ENCODE measurements at places on chromosomes 1 and 21.

- H3K27me3 ChIP-seq, result no peaks in the 10 kb centered on the region
- DNase-seq, result no peak
- H3K36me3 ChIP-seq, result no peaks in the 10 kb centered on the region
- H3K4me3 ChIP-seq, result no peak overlapping the region
- H3K4me1 ChIP-seq, result no peaks in the 10 kb centered on the region
Observed at GRCh38 chr21:33670076-33670978, 28.0 kb downstream of the ITSN1 start.

- peaks cover 14% of the 10 kb centered on the region for H3K27me3 ChIP-seq
- H3K4me3 ChIP-seq, result no peak overlapping the region
- DNase-seq, result no peak
- no peak overlapping the region for H3K27ac ChIP-seq
- H3K36me3 ChIP-seq, result no peaks in the 10 kb centered on the region
Observed at GRCh38 chr1:101587741-101588140, 350.9 kb downstream of the S1PR1 start.

DNA sequence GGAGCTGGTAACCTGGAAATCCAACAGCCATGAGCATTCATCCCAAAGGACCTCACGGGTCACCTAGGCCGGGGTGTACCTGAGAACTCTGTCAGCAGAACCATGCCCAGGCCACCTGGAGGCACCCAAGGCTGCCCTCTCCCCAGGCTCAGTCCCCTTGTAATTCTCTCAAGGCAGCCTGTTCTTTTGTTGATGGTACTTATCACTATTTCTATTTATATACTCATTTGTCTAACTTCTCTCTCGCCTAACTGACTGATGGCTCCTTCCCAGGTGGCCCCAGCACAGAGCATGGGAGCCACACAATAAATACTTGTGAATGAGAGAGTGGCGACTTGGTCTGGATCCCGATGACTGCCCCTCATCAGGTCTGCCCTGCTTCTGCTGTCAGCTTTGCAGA lies 16.7 kb downstream of the CASP9 start:
- no peak overlapping the region for H3K27ac ChIP-seq
- H3K27me3 ChIP-seq, result no peaks in the 10 kb centered on the region
- no peak overlapping the region for H3K4me3 ChIP-seq
- no peak for DNase-seq
- H3K36me3 ChIP-seq, result peaks cover 5% of the 10 kb centered on the region

GRCh38 chr1:4124631-4125145 lies 224.6 kb upstream of the C1orf174 start:
- H3K36me3 ChIP-seq, result no peaks in the 10 kb centered on the region
- no peak overlapping the region for H3K4me3 ChIP-seq
- DNase-seq, result no peak
- no peak overlapping the region for H3K27ac ChIP-seq
- H3K27me3 ChIP-seq, result no peaks in the 10 kb centered on the region

- no peaks in the 10 kb centered on the region for H3K36me3 ChIP-seq
- peak; percentile 35 for DNase-seq
- peak overlapping the region; percentile 30 for H3K27ac ChIP-seq
- H3K4me3 ChIP-seq, result no peak overlapping the region
- H3K4me1 ChIP-seq, result peaks cover 40% of the 10 kb centered on the region
Observed at GRCh38 chr1:54804471-54805132, 3.5 kb upstream of the TTC22 start.

- no peak overlapping the region for H3K4me3 ChIP-seq
- no peaks in the 10 kb centered on the region for H3K4me1 ChIP-seq
- no peak overlapping the region for H3K27ac ChIP-seq
- H3K27me3 ChIP-seq, result no peaks in the 10 kb centered on the region
Observed at GRCh38 chr21:39788383-39788782, 43.4 kb downstream of the IGSF5 start.

DNA sequence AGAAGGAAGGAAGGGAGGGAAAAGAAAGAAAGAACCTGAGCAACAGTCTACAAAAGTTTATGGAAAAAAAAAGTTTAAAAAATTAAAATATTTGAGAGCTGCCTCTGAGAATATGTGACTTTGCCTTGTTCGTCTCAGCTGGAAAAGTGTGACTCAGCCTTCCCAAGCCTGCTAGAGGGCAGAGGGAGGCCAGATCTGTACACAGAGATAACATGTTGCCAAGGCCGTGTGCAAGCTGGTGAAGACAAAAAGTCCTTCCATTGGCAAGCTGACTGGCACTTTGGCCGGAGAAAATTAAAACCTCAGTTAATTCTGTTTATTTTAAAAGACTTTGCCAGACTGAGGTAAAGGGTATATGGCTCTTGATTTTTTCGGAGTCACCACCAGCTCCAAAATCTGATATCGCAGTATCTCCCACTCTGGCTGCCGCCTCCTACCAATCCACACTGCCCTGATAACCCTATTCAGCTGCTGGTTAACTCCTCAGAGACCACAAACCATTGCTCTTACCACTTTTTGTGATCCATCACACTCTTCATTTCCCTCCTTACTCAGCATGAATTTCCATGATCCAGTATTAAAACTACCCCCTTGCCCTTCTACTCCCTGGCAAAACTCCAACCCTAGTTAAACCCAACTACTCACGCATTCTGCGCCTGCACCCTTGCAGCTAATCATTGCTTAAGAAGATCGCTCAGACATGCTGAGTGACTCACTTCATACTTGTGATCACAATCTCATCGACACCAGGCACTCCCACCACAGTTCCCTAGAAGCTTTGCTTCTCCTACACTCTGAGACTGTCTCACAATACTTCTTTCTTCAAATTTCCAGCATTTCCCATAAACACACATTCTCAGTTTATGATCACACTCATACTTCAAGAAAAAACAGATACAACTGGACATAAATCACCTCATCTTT lies 5.7 kb upstream of the PPP1R15B start:
- peak overlapping the region; percentile 94 for H3K27ac ChIP-seq
- H3K36me3 ChIP-seq, result peaks cover 3% of the 10 kb centered on the region
- peak overlapping the region; percentile 50 for H3K4me3 ChIP-seq

DNA sequence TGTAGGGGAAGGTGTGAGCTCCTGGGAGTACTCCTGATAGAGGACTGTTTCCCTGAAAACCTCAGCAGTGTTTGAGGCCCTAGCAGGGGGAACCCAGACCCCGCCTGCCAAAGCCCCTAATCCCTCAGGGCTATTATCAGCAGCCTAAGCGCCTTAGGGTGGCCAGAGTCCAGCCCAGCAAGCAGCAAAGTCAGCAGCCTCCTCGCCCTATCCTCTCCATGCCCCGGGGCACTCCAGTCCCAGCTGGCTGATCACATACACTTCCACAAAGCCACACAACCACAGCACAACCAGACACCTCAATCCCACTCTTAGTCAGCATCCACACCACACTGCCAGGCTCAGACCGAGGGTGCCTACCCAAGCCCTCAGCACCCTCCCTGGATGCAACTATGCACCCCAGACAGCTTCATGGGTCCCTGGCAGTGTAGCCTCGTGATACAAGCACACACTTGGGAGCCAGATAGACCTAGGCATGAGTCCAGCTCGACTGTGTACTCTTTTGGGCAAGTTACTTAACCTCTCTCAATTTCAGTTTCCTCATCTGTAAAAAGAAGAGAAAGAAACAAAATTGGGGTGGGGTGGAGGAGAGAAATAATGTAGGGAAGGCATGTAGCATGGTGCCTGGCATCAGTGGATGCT lies 7.1 kb downstream of the IGSF9 start:
- H3K36me3 ChIP-seq, result no peaks in the 10 kb centered on the region
- H3K4me3 ChIP-seq, result no peak overlapping the region
- H3K27ac ChIP-seq, result no peak overlapping the region
- H3K4me1 ChIP-seq, result peaks cover 10% of the 10 kb centered on the region
- no peak for DNase-seq
- H3K27me3 ChIP-seq, result peaks cover 14% of the 10 kb centered on the region

DNA sequence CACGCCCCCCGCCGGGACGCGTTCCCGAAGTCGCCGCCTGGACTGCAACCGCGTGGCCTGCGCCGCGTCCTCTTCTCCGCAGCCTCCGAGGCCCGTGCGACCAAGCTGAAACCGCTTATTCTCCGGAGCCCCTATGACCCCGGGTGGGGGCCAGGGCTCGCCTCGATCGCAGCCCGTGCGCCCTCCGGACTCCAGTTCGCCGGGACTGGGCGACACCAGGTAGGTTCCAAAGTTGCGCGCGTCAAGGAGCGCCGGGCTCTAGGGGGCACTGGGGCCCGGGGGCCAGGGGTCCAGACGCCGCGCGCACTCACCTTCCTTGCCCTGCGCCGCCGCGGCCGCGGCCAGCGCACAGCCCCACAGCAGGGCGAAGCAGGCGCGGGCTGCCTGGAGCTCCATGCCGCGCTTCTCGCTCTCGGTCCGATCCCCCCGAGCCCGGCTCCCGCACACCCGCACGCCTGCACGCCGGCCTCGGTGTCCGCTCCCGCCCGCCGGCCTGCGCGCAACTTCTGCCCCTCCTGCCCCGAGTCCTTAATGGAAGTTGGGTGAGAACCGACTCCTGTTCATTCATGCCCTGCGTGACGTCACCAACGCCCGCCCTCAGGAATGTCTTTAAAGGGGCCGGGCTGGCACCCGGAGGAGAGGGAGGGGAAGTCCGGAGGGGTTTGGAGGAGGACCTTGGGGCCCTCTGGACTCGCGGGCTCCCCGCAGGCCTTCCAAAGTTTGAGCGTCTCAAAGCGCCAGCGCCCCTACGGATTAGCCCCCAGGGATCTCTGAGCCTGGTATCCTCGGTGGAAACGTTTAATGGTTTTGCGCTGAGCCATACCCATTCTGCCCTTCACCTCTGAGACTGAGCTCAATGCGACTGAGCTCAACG lies at the start of gene EPHA2:
Gene EPHA2 (minus strand): TSS at position 533 of the 874 bp plus-strand sequence. CDS start 137 bp downstream, at position 396.
- no peak for DNase-seq
- H3K4me1 ChIP-seq, result peaks cover 36% of the 10 kb centered on the region
- no peak within 1 kb of the TSS for H3K27ac ChIP-seq
- peak within 1 kb of the TSS; percentile 38 for H3K4me3 ChIP-seq
- peaks cover 21% of the 10 kb centered on the region for H3K27me3 ChIP-seq

DNA sequence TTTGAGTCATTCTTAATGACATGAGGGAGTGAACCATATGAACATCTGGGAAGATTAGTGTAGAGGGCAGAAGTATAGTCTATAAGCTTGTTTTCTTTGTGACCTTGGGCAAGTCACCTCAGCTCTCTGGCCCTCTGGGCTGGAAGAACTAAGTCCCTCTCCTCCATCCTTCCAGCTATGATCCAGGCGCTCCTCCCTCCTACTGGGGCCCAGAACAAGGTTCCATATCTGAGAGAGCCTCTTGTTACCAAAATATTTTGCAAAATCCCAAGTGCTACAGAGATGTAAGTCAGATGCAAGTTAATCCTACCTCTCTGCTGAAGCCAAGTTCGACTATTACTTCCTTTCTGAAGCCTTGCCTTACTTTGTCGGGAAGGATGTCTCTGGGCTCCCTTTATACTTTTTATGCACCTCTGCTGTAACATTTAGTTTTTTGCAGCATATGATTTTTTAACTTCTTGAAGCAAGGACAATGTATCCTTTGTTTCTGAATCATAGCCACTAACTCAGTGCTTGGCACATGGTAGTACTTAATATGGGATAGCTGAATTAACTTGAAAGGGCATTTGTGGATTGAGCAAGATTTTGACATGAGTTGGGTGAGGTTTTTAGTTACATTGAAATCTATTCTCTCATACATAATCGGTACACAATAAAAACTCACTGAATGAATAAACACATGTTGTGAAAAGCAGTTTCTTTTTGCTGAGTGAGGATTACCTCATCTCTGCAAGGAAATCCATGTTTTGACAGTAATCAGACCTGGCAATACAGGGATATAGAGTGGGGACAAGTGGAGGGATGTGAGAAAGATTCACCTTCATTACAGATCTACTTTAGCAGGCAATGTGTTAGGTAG lies 54.7 kb upstream of the BEND5 start:
- H3K4me3 ChIP-seq, result no peak overlapping the region
- H3K36me3 ChIP-seq, result no peaks in the 10 kb centered on the region
- H3K27ac ChIP-seq, result no peak overlapping the region
- H3K4me1 ChIP-seq, result no peaks in the 10 kb centered on the region
- DNase-seq, result no peak

- peaks cover 2% of the 10 kb centered on the region for H3K27me3 ChIP-seq
- no peak overlapping the region for H3K4me3 ChIP-seq
- no peaks in the 10 kb centered on the region for H3K36me3 ChIP-seq
- DNase-seq, result no peak
- H3K4me1 ChIP-seq, result no peaks in the 10 kb centered on the region
- H3K27ac ChIP-seq, result no peak overlapping the region
Observed at GRCh38 chr1:56390232-56390867, 189.0 kb downstream of the PLPP3 start.

DNA sequence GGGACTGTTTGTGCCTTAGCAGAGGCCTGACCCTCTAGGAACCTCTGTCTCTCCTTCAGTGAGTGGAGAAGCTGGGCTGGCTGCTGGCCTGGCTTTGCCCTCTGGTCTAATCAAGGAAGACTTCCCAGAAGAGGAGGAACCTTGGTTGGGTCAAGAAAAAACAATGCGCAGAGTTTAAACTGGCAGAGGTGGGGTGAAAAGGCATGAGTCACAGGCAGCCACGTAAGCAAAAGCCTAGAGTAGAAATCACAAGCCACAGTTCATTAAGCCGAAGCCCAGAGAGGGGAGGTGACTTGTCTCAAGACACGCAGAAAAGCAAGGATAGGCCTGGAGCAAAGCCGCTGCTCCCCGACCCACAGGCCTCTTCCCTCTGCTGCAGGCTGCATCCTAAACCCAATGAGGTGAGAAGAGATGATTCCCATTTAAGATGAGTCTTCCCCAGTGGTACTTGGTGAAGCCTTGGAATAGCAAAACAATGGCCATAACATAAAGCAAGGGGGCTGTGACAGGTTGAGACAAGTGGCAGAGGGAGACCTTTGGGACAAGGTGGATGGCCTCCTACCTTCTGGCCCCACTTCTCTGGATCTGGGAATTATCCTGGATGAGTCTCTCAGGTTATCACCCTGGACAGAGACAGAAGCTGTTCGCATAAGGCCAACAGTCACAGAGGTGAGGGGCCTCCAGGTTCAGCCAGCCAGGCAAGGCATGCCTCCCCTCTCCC lies 7.7 kb downstream of the PDZK1IP1 start:
- H3K27ac ChIP-seq, result no peak overlapping the region
- H3K36me3 ChIP-seq, result no peaks in the 10 kb centered on the region
- peaks cover 36% of the 10 kb centered on the region for H3K27me3 ChIP-seq
- no peak for DNase-seq

- peaks cover 3% of the 10 kb centered on the region for H3K27me3 ChIP-seq
- no peaks in the 10 kb centered on the region for H3K4me1 ChIP-seq
- H3K36me3 ChIP-seq, result no peaks in the 10 kb centered on the region
- no peak overlapping the region for H3K4me3 ChIP-seq
- H3K27ac ChIP-seq, result no peak overlapping the region
Observed at GRCh38 chr1:184658055-184658454, 96.6 kb downstream of the EDEM3 start.

- H3K27ac ChIP-seq, result no peak overlapping the region
- peaks cover 38% of the 10 kb centered on the region for H3K4me1 ChIP-seq
- no peaks in the 10 kb centered on the region for H3K27me3 ChIP-seq
- no peak overlapping the region for H3K4me3 ChIP-seq
- H3K36me3 ChIP-seq, result no peaks in the 10 kb centered on the region
Observed at GRCh38 chr1:116262995-116263385, 110.1 kb upstream of the ATP1A1 start.

DNA sequence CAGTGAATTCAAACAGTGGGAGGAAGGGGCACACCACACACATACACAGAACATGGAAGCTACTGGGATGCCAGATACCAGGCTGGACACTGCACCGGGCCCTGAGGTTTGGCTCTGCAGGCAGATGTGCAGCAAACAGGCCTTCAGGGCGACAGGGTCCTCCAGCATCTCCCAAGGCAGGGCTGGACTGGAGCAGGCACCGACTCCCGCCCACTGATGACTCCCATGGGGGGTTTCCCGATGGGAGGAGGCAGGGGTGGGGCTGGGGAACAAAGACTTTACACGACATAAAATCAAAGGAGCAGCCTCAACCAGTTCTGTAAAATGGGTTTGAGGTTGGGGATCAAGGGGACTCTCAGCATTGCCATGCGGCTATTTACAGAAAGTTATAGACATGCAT lies 118.1 kb downstream of the SYT2 start:
- no peaks in the 10 kb centered on the region for H3K27me3 ChIP-seq
- peaks cover 2% of the 10 kb centered on the region for H3K4me1 ChIP-seq
- H3K27ac ChIP-seq, result no peak overlapping the region
- peak; percentile 6 for DNase-seq
- H3K36me3 ChIP-seq, result no peaks in the 10 kb centered on the region

Data from activated naive CD8-positive, alpha-beta T cell treated with anti-CD3 and anti-CD28 coated beads, Interleukin-2, amount 50 U/mL, for 24 hours (primary cell).